T-helper 2 cell (primary cell): ENCODE measurements at places on chromosomes 6 and 20.

- no peak for DNase-seq
Measured at GRCh38 chr20:46705378-46705729, 4.1 kb upstream of the SLC2A10 start.

DNA sequence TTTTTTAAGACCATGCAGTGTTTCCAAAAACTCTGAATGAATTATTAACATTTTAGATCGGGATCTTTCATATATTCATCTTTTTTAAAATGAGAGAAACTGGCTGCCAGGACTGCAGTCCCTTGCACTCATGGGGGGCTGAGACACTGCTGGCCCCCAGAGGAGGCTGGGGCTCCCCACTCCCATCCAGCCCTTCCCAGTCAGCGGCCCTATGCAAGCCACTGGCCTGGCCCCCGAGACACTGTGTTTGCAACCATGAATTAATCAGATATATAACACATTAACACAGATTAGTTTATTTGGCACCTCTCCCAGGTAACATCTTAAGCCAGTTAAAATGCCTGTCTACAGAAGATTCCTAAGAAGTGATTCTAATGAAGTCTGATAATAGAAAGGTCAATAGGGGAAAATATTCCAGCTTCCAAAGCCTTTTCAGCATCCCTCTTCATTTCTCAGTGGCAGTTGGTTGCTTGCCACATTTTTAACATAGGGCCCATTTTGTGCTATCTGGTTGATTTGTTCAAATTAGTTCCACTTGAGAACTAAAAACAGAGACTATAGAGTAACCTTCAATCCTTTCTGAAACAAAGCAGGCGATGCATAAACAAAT lies 184.4 kb upstream of the FBXL4 start:
- DNase-seq: no peak

DNA sequence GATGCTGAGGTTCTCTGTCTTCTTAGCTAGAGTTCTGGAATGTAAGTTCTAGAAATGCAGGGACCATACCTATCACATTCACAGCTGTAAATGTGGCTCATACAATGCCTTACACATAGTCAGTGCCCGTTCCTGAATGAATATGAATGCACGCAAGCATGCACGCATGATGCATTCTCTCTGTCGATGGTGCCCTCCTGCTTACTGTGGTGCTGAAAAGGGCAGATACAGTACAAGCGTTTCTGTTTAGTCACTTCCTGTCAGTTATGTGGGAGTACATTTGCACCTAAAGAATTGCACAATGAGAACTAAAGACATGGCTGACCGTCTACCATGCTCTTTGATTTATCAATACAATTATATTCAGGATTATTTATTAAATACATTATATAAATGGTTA lies 152.2 kb upstream of the SOX4 start:
- peak; percentile 26 for DNase-seq

DNA sequence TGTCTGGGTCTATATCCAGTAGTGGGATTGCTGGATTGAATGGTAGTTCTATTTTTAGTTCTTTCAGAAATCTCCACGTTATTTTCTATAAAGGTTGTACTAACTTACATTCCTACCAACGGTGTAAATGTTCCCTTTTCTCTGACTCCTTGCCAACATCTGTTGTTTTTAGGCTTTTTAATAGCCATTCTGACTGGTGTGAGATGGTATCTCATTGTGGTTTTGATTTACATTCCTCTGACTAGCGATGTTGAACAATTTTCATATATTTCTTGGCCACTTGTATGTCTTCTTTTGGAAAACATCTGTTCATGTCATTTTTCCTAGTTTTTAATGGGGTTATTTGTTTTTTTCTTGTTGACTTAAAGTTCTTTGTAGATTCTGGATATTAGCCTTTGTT lies 99.3 kb downstream of the BMP2 start:
- DNase-seq: no peak

- no peak for DNase-seq
Measured at GRCh38 chr20:31440012-31440659, at the start of gene DEFB123. DEFB123 (plus strand) TSS chr20:31440632; CDS start chr20:31440699, 67 bp downstream.

DNA sequence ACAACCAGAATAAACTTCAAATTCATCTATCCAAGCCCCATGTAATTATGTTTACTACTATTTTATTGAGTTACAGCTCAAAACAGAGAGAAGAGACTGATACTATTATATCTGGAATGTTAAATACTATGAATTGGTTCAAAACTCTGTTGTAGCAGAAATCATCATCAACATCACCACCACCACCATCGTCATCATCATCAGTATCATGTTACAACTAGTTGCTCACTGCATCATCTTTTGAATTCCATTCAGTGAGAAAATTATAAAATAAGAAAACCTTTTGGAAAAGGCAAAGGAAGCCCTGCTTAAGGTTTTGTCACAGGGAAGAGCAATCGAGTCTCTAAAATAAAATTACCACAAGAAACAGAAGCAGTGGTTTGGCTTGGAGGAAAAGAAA lies 36.2 kb upstream of the THEMIS start:
- no peak for DNase-seq

GRCh38 chr6:99550046-99550748 lies 18.3 kb downstream of the CCNC start:
- DNase-seq: no peak

DNA sequence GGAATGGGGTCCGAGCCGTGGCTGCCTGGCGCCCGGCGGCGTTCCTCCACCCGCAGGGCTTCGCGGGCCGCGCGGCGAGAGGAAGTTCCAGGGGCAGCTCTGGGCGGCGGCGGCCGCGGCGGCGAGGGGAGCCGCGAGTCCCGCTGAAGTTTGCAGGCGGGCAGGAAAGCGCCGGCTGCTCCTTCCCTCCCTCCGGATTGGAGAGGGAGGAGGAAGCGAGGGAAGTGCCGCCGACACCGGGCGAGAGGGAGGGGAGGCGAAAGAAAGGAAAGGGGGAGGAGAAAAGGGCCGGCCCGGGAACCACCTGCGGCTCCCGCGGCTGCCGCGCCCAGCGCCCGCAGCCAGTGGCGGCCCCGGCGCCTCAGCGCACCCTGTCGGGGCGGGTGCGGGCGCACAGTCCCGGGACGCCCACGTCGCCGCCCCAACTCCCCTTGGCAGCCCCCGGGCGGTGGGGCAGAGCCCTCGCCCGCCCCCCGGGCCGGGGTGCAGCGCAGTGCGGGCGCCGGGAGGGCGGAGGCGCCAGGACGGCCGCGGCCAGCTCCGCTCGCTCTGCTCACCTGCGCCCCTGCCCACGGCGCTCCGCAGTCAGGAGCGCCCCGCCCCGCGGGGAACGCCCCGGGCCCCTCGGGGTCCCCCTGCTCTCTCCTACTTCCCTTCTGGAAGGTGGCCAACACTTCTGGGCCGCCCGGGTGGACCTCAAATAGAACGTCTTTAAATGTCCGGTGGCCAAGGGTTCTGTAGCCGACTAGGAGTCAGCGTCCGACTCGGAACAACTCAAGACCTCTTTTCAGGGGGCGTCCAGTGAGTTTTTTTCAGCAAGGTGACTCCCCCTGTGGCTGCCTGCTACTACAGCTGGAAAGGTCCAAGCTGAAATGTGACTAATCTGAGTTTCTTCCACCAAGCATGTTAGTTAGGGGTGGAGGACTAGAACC lies 80.3 kb upstream of the CCDC28A start:
- no peak for DNase-seq

DNA sequence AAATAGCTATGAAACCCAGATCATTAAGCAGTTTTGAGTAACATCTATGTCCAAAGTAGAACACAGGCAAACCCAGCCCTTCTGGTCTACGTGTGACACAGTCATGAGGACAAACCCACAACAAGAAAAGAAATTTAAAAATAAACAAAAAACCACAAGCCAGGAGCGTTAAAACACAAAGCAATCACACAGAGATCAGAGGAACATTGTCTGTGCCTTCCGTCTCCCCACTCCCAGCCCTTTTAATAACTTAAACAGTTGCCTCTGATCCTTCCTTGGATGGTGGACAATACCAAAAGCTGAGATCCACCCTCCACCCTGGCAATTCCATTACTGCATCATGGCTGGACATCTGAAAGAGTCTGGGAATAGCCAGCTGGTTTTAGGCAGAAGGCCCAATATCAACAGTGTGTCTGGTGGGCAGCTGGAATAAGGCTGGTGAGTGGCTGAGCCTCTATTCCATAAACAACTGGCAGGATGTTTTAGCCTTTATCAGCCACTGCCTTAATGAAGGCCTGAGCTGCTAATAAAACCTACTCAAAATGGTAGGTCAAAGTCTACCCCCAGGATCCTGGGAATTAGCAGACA lies 15.7 kb upstream of the LAMA4 start:
- no peak for DNase-seq

GRCh38 chr20:14992153-14992552 lies 654.7 kb upstream of the FLRT3 start:
- DNase-seq: no peak

DNA sequence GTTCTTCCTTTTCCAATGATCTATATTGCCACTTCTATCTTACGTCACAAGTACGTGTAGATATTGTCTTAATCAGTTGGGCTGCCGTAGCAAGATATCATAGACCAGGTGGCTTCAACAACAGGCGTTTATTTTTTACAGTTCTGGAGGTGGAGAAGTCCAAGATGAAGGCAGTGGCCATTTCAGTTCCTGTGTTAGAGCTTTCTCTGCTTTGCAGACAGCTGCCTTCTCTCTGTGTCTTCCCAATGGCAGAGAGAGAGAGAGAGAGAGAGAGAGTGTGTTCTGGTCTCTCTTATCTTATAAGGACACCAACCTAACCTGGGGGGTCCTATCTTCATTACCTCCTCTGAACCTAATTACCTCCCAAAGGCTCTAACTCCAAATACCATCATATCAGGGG lies 8.3 kb downstream of the HSF2 start:
- no peak for DNase-seq

GRCh38 chr6:8279041-8279805 lies 156.1 kb downstream of the SLC35B3 start:
- DNase-seq: no peak

DNA sequence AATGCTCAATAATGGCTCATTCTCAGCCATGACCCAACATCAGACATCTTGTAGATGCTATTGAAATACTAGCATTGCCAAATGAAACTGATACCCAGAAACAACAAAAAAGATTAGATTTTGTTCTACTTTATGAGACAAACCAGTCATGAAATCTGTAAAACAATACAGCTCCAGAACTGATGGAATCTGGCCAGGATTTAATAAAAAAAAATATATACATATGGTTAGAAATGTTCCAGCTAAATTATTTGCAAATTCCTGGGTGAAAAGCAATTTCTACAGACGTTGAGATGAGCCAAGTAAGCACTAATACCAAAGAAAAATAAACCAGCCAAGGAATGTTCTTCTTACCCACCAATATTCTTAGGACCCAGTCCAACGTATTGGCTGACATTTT lies 201.3 kb downstream of the EPHA7 start:
- no peak for DNase-seq

- DNase-seq: no peak
Measured at GRCh38 chr6:6826095-6826901, 237.8 kb downstream of the LY86 start.

- no peak for DNase-seq
Measured at GRCh38 chr6:38824243-38824894, 109.3 kb downstream of the DNAH8 start.

GRCh38 chr6:165243801-165244200 lies 65.6 kb downstream of the C6orf118 start:
- DNase-seq: no peak

DNA sequence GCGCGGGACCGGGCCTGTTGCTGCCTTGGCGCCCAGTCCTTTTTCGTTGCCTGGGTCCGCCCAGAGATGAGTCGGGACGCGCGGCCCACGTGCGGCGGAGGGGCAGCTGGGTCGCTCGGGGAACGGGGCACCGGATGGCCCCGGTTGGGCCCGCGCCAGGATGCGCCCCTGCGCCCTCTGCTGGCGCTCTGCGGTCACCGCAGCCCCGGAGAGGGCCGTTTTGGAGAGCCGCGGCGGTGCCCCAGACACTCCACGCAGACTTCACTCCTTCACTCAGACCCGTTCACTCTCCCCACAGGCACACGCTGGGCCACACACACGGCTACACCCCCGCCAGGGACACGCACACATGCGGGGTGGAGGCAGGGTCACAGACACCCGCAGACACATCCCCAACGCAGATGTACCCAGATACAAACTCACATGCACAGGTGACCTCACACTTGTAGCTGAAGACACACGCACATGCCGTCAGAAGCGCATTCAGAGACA lies 38.8 kb downstream of the SRC start:
- peak; percentile 68 for DNase-seq

DNA sequence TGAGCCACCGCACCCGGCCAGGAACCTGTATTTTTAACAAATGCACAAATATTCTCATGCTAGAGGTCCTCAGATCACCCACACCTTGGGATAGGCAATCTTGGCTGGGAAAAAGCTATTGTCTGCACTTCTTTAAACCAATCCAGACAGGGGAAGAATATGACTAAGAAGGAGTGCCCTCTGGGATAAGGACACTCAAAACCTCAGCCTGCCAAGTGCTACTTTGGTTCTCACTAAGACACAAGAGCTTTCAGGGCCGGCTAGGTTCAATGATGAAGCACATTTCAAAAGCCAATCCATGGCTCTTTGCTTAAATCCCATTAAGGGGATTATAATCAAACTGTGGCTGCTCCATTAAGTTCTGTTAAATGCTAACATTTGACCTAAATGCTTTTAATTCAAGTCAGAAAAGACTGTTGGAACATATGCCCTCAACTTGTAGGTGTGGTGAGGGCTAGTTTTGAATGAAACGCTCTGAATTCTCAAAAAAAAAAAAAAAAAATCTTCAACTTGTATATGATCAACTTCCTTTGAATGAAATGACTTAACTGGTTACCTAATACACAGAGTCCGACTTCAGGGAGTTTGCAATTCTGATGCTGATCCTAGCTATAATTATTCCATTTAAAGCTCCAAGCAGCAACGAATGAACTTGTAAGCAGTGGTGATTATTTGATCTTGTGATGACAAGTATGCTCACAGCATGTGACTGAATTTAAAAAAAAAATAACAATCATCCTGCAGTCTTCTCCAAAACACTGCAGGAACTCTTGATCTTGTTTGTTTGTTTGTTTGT lies 56.6 kb downstream of the SLC23A2 start:
- DNase-seq: no peak

DNA sequence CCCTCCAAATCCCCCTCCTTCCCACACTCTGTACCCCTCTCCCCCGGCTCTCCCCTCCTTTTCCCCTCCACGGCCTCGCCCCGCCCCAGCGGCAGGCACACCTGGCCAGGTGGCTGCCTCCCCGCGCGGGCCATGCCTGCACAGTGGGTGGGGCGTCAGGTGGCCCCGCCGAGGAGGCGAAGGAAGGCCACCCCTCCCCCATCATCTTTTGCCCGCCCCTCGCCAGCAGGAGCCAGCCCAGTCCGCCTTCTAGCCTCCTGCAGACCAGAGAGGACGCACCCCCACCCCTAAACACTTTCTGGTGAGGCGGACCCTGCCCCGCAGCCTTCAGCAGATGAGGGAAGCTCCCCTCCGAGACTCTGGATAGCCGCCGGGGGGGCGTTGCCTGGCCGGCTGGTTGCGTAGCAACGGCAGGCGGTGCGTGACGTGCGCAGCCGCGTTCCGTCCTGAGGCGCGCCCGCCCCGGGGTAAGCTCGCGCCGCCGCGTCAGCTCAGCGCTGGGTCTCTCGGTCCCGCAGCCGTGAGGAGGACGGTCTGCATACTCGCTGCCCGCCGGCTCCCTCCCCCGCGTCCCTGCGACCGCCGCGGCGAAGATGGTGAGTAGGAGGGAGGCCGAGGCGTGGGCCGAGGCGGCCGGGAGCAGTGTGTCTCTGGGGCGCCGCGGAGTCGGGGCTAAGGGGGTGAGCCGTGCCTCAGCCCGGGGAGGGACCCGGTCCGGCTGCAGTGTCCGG lies at the start of gene DSTN:
TSS of gene DSTN (plus strand) at position 460 of the 731 bp plus-strand sequence. CDS start at position 594, 134 bp downstream.
- peak; percentile 92 for DNase-seq

- DNase-seq: no peak
Measured at GRCh38 chr20:57561356-57562279, 708 bp downstream of the PCK1 start.

GRCh38 chr6:136656121-136656520 lies 105.9 kb upstream of the MAP7 start:
- no peak for DNase-seq
